ENCODE measurements at places on chromosomes 16 and 17.

DNA sequence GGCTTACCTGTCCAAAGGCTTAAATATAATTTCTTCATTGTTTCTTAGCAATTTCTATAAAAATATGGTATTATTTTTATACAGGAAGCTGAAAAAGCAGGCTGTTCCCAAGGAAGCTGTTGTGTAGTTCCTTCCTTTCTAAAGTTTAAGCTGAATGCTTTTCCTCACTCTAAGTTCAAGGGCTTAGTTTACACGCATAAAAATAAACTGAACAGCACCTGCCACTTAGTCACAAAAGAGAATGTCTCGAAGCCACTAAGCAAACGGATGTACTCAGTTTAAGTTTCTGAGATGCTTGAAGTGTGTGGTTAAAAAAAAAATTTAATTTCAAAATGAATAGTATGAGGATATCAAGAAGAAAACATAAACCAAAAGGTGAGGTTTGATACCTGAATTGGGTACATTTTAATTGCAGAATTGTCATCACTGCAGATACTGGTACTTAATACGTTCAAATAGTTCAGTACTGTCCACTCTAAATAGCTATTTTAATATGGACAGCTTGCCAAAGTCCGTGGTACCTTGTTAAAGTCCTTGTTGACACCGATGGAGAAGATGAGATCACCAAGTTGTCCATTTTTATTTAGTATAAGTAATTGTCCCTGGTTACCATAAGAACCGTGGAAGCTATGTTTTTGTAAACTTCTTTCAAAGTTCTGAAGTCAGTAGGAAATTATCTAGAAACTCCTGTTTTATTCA, 38.1 kb downstream of the MRTFB start:
- no peak for DNase-seq

- no peak for DNase-seq
Observed at GRCh38 chr17:30964876-30965275, 6.0 kb upstream of the RNF135 start.

GRCh38 chr16:83769397-83770008, 38.3 kb upstream of the HSBP1 start:
- no peak for DNase-seq

- no peak for DNase-seq
Observed at GRCh38 chr16:79181419-79181818, 419.1 kb downstream of the MAF start.

DNA sequence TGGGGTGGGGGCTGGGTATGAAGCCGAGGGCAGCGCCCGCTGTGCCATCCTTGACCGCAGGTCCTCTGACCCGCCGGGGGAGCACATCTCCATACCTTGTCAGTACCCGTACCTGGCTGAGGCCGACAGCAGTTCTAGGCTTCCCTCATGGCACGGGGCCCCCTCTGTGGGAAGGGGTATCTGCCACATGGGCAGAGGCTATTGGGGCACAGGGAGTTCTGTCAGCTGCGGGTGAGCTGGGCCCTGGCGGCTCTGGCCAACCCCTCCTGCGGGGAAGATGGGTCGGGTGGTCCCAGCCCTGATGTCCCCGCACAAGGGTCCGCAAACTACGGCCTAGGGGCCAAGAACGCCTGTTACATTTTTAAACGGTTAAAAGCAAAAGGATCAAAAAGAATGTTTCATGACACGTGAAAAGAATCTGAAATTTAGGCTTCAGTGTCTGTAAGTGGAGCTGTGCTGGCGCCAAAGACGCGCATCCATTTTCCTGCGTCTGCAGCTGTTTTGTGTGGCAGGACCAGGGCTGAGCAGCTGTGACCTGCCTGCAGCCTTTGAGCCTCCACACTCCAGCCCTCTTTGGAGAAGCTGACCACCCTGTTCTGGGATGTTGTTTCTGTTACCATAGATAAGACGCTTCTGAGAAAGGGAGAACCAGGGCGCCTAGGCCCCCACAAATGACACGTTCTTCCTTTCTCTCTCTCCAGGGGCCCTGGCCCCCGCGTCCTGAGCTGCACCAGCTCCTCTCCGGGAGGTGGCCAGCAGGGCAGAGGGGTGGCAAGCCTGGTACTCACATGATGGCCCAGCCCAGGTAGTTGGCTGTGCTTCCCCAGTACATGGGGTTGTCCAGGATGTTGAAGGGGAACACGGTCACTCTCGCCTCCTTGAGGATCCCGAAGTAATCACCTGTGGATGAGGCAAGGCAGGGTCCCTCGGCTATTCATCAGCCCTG, 12.7 kb upstream of the RASD1 start:
- no peak for DNase-seq

- DNase-seq: no peak
Observed at GRCh38 chr17:64025732-64026294, 5.4 kb upstream of the ICAM2 start.

DNA sequence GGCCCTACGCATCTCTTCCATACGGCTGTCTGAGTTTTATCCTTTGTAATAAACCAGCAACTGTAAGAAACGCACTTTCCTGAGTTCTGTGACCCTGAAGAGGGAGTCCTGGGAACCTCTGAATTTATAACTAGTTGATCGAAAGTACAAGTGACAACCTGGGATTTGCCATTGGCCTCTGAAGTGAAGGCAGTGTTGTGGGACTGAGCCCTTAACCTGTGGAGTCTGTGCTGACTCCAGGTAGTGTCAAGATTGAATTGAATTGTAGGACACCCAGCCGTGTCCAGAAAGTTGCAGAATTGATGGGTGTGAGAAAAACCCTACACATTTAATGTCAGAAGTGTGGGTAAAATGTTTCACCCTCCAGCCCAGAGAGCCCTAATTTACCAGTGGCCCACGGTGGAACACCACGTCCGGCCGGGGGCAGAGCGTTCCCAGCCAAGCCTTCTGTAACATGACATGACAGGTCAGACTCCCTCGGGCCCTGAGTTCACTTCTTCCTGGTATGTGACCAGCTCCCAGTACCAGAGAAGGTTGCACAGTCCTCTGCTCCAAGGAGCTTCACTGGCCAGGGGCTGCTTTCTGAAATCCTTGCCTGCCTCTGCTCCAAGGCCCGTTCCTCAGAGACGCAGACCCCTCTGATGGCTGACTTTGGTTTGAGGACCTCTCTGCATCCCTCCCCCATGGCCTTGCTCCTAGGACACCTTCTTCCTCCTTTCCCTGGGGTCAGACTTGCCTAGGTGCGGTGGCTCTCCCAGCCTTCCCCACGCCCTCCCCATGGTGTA, 1.5 kb downstream of the GAA start:
- no peak for DNase-seq

GRCh38 chr17:17096438-17097178, 54.4 kb downstream of the MPRIP start:
- no peak for DNase-seq

DNA sequence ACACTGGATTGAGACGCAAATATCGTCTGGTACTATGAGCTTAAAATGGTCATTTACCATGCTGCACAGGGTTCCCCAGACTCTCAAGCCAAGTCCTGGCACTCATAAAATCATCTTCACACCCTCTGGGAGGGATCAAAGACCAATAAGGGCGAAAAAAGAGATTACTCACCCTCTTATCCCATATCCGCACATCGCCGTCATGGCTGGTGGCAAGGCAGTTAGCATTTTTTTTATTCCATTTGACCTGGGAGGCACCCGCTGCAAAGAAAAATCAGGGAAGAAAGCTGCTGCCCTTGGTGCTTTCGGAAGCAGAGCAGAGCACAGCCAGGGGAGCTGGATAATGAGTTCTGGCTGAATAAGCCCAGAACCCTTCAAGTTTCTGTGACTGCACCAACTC, 42.4 kb downstream of the WDR59 start:
- no peak for DNase-seq

GRCh38 chr16:84117494-84117843, 727 bp upstream of the MBTPS1 start:
- DNase-seq: no peak

GRCh38 chr16:31870809-31871208, 2.8 kb upstream of the ZNF267 start:
- no peak for DNase-seq

DNA sequence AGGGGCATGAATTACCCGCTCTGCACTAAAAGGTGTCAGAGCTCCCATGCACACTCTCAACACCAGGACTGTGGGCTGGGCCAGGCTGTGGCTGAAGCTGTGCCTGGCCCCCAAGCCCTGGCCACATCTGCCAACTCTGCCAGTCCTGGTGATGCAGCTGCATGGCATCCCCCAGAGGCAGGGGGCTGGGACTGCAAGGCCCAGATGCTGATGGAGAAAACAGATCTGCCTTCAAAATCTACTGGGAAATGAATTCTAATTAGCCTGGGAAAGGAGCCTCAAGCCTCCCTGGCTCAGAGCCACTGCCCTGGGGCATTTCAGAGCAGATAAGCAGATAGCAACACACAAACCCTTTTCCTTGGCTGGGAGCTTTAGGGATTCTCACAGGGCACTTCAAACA, 3.4 kb downstream of the CHST6 start:
- DNase-seq: no peak

- no peak for DNase-seq
Observed at GRCh38 chr16:65200156-65200773, 78.4 kb upstream of the CDH11 start.

DNA sequence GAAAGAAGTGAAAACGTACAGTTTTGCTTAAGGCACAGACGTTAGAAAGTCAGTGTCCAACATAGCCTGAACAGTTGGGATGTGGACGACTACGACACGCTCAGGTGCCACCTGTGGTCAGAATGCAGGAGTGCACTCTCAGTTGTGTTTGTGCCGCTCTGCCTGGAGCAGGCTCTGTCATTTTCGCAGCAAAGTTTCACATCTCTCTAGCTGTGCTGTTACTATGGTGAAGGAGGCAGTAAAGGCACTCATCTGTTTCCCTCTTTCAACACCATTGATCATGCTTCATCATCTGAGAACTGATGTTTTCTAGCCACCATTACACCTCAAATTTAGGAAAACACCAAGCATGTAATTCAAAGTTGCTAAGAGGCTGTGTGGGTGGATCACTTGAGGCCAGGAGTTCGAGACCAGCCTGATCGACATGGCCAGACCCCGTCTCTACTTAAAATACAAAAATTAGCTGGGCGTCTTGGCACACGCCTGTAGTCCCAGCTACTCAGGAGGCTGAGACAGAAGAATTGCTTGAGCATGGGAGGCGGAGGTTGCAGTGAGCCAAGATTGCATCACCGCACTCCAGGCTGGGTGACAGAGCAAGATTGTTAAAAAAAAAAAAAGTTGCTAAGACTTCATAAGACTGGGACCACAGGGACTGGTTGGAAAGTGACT, 44.9 kb upstream of the DNAJA2 start:
- peak; percentile 22 for DNase-seq

- DNase-seq: no peak
Observed at GRCh38 chr17:47204722-47205418, 4.3 kb upstream of the MYL4 start.

DNA sequence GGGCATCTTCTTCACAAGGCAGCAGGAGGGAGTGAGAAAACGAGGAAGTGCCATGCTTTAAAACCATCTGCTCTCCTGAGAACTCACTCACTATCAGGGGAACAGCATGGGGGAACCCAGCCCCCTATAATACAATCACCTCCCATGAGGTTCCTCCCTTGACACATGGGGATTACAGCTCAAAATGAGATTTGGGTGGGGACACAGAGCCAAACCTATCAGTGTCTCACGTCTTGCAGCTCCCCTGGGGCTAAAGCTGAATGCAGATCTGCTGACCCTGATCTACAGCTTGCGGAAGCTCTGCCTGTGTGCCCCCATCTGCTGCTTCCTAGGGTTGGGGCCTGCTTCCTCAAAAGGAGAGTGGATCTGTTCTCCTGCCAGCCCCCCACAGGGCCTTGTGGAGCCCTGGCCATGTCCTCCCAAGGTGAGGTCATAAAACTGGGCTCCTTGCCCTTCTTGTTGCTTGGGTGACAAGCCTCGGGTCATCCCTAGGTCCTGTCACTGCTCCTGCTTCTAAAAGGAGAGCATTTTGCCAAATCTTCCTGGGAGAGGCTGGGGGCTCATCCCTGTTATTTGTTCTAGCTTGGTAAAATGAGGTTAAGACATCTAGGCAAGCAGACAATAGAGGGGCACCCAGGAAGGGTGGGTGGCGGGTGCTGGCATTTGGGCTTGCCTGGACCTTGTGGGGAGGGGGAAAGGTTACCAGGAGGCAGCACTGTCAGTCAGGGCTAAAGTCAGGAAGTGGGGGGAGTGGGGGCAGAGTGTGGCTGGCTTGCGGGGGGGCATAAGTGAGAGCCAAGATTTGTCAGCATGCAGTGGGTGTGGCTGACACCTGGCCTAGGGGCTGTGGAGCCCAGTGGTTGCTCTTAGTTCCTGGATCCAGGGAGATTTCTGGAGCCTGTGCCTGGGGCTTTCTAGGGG, 16.0 kb downstream of the KRT33A start:
- no peak for DNase-seq

DNA sequence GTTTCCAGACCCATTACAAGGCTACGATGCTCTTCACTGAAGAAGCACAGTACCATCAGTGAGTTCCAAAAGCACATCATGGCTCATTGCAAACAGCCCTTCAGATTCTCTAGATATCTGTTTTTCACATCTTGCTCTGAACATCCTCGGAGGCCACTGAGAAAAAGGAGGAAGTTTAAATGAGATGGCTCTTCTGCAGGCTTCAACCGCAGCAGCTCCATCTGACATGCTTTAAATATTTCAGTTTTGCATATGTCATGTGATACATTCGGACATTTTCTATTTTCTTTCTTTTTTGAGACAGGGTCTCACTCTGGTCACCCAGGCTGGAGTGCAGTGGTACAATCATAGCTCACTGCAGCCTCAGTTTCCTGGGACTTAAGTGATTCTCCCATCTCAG, 396.8 kb downstream of the NPIPA8 start:
- DNase-seq: no peak

- DNase-seq: no peak
Observed at GRCh38 chr16:77599793-77600415, 122.4 kb upstream of the NUDT7 start.

DNA sequence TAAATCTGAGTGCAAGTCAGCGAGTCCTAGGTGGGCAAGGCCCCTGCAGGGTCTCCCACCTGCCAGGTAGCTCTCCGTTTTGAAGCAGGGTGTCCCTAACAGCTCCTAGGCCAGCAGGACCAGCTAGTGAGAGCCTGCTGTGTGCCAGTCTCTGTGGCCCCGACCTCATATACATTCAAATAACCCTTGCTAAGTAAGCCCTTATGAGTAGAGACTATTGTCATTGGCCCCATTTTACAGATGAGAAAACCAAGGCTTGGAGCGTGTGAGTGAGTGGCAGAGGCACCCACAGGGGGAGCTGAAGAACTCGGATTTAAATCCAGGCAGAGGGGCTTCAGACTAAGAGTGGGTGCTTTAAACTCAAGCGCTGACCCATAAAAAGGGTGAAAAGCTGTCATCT, 39.7 kb upstream of the EMP2 start:
- DNase-seq: no peak

DNA sequence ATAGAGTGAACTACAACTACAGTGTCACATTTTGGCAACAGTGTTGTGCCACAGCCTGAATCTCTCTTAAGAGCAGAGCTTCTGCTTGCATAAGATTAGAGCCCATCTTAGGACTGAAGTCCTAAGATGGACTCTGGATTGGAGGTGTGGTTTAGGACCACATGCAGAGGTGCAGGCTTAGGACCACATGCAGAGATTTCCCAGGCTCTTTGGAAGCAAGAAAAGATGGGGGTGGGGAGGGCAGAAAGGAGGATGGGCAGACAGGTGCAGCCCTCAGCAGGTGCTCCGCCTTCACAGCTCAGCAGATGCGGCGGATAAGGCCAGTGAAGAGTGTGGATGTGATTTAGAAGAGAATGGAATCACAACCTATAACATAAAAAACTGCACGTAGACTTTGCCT, 128.7 kb downstream of the TANGO6 start:
- no peak for DNase-seq

GRCh38 chr17:9557857-9558256, 17.8 kb downstream of the STX8 start:
- no peak for DNase-seq
